ENCODE measurements at places on chromosomes 2 and 18.

GRCh38 chr2:27581417-27582128, 1.3 kb upstream of the ZNF512 start:
- DNase-seq = no peak

DNA sequence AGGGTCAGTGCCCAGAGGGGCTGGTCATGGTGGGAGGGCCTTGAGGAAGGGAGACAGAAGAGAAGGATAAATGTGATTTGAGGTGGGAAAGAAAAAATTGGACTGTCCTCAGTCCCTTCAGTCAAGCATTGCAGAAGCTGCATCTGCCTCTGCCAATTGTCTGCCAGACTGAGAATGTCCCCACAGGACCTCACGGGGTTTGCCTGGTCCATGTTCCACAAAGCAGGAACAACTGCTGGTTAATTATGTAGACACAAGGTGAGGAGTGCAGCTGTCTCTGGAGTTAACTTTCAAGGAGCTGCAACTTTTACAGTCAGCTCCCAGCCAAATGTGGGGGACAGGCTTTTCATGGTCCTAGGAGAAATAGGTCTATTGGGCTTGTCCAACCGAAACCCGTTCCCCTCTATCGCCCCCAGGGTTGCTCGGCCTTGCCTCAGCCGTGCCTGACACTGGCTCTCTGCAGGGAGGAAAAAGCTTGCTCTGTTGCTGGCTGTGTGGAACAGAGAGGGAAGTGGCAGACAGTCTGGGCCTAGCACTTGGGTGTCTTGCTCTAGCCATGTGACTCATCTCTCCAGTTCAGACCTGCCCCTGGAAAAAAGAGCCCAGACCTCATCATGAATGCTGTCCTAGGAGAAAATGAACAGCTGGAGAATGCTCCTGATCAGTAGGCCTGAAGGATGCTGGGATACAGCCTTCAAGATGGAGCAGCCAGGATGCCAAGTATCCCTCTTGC, 31.1 kb upstream of the PAX8 start:
- DNase-seq = no peak

GRCh38 chr18:66632756-66633155, 28.9 kb upstream of the CDH19 start:
- no peak for DNase-seq

DNA sequence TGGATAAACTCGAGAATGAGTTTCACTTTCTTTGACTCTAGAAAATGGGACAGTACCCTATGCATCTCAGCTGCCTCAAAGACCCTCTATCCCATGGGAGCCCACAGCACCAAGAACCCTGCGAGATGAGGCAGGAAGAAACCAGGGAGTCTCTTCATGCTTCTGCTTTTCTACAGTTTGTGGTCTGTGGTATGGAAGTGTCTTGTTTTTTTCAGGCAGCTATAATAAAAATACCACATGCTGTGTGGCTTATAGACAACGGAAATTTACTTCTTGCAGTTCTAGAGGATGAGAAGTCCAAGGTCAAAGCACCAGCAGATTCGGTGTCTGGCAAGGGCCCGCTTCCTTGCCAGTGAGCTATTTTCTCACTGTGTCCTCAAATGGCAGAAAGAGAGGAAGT, 257.9 kb downstream of the SUCLG1 start:
- DNase-seq = no peak

DNA sequence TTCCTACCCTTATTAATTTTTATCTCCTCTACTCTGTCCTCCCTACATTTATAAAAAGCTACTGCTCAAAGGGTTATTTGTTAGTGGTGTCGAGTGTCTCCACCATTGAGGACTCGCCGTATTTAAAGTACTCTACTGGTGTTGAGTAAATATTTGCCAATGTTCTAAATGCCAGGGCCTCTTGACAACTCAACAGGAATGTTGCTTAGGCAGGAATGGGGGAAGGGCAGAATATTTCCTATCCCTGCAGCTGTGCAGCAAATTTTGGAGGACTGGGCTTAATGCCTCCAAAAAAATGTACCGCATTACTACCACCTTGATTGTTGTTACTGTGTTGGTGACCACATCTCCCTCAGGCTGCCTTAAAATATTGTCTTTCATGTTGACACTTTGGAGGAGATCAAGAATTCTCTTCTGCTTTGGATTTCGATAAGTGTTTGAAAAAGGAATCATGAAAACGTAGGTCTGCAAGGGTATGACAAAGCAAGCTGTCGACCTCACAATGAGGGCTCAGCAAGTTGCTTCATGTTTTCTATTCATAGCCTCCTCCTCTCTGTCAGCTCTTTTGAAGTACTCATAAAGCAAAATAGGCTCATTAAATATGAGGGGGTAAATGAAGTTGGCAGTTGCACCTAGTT, 84.3 kb downstream of the EFEMP1 start:
- DNase-seq = no peak

DNA sequence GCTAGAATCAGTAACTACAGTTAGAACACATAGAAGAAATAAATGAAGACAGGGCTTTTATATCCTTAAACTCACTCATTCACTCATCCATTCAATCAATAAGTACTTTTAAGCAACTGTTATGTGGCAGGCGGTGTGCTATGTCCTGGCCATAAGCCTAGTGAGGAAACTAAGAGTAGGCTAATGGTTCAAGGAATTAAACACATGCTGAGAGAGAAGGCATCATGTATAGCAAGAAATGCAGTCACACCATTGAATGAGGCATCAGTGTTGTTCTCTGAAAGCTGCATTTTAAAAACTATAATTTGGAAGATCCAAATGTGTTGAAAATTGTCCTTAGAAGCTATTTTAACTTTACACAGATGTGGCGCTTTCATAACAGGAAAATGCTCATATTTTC, 86.5 kb upstream of the DTNA start:
- no peak for DNase-seq

DNA sequence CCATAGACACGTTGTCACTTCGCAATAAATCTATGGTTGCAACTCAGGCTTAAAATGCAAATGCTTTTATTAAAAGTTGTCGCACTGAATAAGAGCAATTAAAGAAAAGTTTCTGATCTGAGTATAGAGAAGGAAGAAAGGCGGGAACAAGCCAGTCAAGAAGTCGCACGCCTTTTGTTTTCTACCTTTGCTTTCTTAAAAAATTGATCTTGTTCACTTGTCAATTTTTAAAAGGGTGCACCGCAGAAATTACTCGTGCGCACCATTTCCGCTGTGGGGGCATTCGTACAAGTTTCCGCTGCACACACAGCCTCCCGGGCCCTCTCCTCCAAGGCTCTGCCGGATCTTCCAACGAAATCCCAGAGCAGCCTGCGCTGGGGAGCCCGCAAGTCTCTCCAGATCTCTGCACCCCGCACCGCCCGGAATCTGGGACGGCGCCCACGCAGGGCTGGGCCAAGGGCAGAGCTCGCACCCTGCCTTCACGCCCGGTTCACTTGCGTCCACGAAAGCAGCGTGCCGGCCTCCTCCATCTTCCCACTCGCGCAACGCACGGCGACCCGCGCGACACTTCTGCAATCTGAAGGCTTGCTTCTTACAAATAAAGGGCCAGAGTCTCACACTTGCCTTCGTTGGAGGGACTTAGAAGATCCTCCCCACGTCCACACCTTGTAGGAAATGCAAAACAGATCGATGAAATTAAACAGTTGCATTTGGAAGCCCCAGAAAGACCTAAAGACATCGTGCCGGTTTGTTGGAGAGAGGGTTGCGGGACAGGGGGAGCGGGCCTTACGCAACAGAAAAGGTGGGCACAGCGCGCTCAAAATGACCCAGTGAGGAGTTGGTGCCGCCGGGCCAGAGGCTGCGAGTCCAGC, 2.6 kb upstream of the SALL3 start:
- no peak for DNase-seq

DNA sequence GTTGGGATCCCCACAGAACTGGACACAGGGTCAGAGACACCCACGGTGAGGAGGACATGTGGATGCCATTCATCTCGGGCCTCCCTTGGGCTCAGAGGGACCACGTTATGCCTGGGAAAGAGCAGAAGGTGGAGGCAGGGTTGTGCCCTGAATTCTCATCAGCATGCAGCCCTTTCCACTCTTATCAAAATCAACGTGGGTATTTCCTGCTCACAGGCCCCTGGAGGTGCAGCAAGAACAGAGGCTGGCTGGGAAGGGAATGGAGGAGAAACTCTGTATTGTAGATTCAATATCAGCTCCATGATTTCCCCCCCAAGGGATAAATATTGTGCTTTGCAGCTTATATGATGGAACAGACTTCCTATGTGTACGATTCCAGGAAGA, 90.9 kb downstream of the SETBP1 start:
- DNase-seq = no peak

GRCh38 chr2:214365549-214365948, 45.3 kb upstream of the VWC2L start:
- no peak for DNase-seq

GRCh38 chr2:96977631-96978195, 8.7 kb downstream of the FAM178B start:
- no peak for DNase-seq

- no peak for DNase-seq
Observed at GRCh38 chr2:224919472-224920110, 122.7 kb downstream of the DOCK10 start.

DNA sequence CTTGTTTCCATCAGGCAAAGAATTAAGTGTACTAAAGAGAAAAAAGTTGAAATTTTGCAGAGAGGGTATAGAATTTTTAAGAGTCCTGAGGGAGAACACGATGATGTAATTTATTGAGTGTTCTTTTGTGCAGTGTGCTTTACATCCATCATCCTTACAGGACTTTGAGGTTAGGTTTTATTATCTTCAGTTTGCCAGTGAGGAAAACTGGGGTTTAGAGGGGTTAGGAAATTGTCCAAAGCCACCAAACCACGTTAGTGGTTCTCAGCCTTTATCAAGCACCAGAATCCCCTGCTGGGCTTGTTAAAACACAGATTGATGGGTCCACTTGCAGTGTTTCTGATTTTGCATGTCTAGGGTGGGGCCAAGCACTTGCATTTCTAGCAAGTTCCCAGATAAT, 277.5 kb downstream of the KCNS3 start:
- no peak for DNase-seq

DNA sequence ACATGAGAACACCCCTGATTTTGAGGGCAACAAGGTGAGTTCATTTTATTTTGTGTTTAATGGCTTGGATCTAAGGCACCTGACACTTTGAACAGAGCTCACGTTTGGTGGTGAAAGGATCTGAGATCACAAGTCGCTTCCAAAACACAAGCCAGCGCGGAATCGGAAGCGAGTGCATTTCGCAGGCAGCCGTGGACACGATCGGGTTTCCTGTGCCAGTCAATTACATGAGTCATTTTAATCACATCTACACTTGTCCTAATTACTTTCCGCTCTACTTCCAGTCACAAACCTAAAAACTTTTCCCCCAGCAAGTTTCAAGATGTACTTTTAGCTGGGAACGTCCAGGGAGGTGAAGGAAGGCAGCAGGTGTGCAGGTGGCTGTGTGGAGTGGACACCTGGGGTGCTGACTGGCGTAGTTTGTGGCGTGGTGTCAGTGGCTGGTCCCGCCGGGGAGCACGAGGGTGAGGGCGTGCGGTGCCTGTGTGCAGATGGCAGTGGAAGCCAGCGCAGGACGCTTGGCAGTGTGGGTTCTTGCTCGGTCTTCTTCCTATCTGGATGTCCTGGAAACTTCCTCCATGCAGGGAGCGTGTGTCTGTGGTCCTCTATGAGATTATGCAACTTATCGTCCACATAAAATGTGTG, 75.6 kb downstream of the DCDC2C start:
- no peak for DNase-seq

- no peak for DNase-seq
Observed at GRCh38 chr2:168008646-168009195, 238.7 kb downstream of the STK39 start.

- no peak for DNase-seq
Observed at GRCh38 chr2:143808166-143808565, 678.9 kb downstream of the ARHGAP15 start.

GRCh38 chr18:5238371-5238976, 41.4 kb upstream of the AKAIN1 start:
- peak; percentile 38 for DNase-seq

DNA sequence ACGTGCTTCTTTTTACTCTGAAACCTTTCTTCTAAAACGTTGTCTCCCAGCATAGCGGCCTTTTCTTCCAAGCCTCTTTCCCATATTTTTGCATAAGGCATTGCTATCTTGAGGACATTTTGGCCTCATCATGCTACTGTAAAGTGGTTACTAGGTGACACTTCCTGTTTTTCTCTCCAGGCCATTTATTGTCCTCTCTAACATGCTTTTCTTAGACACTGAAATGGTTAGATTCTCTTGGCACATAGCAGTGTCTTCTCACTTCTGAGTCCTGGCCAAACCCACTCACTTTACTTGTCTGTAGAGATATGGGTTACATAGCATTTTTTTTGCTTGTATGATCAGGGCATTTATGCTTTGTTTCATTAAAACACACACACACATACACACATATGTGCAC, 50.1 kb upstream of the KCNH7 start:
- DNase-seq = no peak

DNA sequence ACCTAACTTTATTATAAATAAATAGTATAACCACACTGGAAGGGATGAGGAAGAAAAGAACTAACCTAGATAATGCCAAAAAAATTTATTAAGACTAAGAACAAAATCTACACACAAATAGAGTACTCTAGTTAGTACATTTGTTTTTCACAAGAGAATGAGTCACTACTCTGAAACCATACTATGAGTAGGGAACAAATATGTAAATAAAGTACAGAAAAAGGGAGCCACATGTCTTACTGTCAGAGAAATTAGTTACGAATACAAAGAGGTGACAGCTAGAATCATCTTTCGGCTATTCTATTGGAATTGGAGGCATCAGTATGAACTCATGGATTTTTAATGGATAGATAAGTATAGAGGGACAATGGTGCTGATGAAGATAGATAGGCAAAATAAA, 150.5 kb downstream of the COPS8 start:
- no peak for DNase-seq

DNA sequence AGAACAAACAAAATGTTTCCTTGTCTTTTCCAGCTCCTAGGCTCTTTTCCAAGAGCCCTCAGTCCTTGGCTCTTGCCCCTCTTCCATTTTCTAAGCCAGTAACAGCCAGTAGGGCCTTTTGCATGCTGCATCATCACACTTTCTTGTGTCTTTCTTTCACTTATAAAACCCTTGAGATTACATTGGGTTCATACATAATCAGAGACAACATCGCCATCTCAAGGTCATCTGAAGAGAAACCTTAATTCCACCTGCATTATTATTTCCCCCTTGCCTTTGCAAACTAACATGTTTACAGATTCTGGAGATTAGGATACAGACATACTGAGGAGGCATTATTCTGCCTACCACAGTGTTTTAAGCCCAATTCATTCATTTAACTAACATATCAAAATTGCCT, 697.3 kb downstream of the TRIB2 start:
- DNase-seq = no peak

DNA sequence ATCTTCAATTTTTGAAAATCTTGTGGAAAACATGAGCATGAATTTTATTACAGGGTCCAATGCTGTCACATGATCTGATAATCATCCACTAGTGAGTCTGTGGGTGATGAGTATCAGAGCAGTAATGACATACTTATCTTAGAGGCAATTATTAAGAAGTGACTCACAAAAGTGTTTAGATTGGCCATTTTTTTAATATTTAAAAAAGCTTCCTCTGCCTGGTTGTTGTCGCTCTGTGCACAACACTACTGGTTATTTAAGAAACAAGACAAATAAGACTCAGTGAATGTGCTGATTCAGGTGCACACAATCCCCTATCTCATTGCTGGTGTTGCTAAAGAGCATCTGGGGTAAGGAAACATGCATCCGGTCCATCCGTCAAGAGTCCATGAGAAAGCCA, 665.8 kb upstream of the ZEB2 start:
- no peak for DNase-seq
